CD4-positive, CD25-positive, alpha-beta regulatory T cell (primary cell): ENCODE measurements at places on chromosomes 16 and 17.

DNA sequence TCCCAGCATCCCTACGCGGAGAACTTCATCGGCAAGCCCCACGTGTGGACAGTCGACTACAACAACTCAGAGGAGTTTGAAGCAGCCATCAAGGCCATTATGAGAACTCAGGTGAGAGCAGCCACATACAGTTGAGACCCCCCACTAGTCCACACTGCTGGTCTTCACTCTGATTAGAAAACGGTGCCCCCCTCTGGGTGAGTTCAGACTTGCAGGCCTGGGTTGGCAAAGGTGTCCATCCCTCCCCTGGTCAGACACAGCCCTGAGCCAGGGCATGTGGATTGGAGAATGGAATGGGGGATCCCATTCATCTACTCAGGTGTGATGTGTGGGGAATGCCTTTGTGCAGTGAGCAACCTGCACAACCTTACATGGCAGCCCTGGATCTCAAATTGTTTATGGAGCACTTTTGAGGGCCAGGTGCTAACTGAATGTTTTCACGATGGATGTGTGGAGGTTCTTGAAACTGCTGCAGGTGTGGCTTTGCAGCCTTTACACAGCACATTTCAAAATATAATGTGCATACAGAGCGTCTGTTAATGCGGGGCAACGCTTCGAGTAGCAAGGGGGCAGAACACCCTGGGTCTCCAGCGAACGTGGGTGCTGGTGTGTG lies 72.6 kb downstream of the MGAT5B start:
- DNase-seq = no peak

- peak; percentile 91 for DNase-seq
Observed at GRCh38 chr17:78127239-78127887, 1.2 kb downstream of the TMC6 start.

DNA sequence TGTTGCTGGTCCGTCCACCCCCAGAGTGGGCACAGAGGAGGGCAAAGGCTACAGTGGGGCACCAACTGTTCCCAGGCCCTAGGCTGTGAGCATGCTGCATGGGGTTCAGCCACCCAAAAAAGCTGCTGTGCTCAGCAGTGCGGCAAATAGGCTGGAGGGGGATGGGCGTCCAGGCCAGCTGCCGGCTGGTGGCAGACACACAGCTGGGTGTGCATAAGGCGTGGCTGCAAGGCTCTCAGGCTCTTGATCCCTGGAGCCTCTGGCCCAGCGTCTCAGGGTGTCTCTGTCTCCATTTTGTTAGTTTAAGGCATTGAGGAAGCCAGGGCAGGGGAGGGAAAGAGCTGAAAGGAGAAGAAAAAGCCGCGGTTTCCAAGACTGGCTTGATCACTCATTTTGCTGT lies 8.8 kb downstream of the RPL19 start:
- DNase-seq = no peak

DNA sequence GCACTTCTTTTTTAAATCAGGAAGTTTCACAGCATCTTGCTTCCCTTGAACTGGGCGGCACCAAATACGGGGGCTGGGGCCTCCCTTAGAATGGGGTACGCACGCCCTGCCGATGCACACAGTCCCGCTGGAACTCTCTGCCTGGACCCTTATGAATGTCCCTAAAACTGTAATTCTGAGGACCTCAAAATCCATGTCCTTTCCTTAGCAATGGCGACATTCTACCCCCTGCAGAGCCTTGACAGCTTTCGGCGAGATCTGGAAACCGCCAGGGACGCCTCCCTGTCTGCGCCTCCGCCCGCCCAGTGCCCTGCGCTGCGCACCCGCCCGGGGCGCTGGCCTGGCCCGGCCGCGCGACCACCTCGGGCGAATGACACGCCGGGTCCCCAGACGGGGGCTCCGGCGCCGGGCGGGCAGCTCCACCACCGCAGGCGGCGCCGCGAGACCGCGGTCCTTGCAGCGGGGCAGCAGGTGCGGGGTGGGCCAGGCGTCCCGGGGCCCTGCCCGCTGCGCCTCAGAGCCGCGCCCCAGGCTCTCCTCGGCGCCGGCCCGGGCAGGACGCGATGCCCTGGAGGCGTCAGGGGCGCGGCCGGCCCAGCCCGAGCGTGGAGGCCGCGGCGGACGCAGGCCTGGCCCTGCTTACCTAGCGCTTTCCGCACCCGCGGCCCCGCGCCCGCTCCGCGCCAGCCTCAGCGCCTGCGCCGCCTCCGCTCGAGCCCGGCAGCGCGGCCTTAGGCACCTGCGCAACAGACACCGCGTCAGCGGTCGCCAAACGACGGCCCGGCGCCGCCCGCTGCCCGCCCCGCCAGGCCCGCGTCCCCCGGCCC lies 548 bp downstream of the HAGH start:
- DNase-seq = peak; percentile 81

DNA sequence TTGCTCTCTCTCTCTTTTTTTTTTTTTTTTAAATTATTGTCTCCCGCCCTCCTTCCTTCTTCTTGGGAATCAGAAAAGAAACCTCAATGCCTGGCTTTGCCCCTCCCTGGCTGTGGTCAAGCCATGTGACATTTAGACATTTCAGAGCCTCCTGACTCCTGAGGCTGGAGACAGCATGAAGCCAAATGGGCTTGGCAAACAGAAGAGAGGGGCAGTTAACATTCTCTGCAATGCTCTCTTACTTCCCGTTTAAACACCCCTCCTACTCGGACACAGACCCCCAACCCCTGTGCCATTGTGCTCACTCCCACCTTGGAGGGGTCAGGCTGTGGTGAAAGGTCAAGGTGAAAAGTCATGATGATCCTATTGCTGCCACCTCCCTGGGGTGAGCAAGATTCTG lies 14.7 kb upstream of the MEOX1 start:
- no peak for DNase-seq

GRCh38 chr17:13462673-13463124 lies 139.0 kb downstream of the HS3ST3A1 start:
- DNase-seq = no peak

- peak; percentile 96 for DNase-seq
Observed at GRCh38 chr17:59853168-59853918, 39.4 kb downstream of the TUBD1 start.

GRCh38 chr17:79036596-79036995 lies 12.6 kb downstream of the C1QTNF1 start:
- DNase-seq = no peak

DNA sequence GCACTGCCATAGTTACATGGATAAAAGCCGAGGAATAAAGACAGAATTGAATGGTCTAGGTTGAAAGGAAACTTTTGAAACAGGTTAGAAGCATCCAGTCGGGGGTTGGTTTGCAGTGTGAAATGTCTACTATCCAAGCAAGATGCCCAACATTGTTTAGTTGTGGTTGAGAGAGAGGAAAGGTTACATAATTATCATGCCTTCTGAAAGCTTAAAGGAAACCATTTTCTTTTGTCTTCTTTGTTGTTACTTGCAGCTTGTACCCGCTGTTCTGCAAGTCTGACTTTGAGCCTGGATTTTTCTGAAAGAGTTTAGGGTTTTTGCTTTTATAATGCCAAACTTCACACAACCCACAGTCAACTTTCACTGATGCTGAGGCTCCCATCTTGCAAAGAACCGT lies 167.9 kb downstream of the AXIN2 start:
- no peak for DNase-seq

- no peak for DNase-seq
Observed at GRCh38 chr16:88904676-88905365, 38.4 kb upstream of the PABPN1L start.

DNA sequence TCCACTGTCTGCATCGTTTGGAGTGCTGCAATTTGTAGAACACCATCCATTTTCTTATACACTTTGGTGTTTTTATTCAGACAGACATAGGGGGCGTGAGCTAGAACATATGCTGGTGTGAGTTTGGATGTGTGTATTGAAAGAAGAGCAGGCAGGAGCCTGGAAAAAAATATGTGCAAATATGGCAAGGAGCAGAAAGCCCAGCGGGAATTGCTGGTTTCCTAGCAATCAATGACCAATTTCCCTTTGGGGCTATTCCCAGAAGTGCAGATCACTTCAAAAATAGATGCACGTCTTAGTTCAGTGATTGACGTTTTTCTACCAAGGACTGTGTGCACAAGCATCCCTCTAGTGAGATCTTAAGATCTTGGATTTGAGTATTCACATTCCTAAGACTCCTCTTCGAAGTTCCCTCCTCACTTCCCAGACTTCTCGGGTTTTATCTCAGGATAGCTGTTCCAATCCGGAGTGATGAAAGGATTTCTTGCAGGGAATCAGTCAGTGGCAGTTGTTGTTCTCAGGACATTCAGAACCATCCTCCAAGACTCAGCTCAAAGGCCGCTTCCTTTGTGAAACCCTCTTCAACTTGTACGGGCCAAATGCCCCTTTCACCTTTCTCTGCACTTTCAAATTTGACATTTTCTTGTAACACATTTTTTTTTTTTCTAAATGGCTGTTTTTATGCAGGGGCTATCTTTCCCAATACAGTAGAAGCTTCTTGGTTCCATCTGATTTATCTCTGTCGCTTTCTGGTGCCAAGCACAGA lies 268.7 kb upstream of the ASIC2 start:
- no peak for DNase-seq

DNA sequence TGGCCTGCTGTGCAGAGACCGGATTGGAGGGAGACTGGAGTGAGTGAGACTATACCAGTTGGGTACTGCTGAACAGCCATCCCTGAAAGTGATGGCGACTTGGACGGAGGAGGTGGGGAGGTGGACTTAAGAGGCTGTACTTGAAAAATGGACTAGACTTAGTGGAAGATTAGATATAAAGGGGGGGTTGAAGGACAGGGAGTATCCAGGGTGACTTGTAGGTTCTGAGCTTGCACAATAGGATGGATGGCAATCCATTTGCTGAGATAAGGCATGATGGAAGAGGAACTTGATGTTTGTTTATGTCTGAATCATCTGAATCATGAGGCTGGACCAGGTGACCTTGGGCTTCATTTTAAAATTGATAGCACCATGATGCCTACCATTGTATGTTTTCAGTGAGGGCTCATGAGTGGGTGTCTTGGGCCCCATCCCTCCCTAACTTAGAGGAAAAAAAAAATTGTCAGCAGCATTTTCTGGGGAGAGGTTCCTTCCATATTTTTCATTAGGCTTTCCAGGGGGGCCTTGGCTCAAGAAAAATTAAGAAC lies 41.2 kb downstream of the PRKCA start:
- DNase-seq = no peak

DNA sequence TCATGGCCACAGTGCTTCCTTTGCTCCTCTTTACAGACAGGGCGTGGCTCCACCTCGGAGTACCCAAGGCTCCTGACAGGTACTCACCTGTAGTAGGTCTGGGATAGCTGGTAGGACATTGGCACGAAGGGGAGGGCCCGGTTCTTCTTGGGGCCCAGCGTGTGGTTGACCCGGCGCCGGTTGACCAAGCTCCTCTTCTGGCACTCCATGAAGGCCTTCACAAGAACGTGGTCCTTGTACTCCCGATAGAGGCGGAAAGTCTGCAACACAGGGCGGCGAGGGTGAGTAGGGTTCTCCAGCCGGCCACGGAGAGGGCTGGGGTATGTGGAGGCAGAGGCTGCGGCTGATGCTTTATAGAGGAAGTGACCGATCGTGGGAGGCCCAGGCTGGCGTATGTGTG lies 69.7 kb downstream of the IL21R start:
- DNase-seq = no peak

GRCh38 chr16:56415875-56416274 lies 9.5 kb downstream of the AMFR start:
- no peak for DNase-seq

GRCh38 chr16:58318391-58318790 lies 23.6 kb upstream of the PRSS54 start:
- DNase-seq = no peak

GRCh38 chr16:83439412-83439811 lies 368.4 kb upstream of the HSBP1 start:
- no peak for DNase-seq
